ENCODE measurements at places on chromosomes 1 and 21.

DNA sequence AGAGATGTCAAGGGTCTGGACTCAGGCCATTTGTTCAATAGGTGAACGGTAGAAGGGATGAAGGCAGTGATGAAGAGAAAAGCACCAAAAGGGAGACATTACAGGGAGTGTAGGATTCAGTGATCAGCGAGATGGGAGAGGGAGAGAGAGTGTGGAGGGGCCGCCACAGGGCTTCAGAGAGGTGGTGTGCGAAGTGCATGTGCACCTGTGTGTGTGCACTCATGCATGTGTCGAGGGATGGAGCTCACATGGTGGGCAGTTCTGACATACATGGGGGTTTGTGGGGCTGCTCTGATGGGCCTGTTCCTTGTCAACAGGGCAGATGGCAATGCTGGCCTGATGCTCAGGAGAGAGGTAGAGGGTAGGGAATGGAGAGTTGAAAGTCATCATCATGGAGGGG is 11.4 kb upstream of the KCNA2 start:
- no peak for DNase-seq

- no peak for DNase-seq
These were observed 202.2 kb upstream of the C8B start for GRCh38 chr1:57167997-57168396.

- DNase-seq: no peak
These were observed 13.4 kb upstream of the LAPTM5 start for GRCh38 chr1:30771005-30771404.

DNA sequence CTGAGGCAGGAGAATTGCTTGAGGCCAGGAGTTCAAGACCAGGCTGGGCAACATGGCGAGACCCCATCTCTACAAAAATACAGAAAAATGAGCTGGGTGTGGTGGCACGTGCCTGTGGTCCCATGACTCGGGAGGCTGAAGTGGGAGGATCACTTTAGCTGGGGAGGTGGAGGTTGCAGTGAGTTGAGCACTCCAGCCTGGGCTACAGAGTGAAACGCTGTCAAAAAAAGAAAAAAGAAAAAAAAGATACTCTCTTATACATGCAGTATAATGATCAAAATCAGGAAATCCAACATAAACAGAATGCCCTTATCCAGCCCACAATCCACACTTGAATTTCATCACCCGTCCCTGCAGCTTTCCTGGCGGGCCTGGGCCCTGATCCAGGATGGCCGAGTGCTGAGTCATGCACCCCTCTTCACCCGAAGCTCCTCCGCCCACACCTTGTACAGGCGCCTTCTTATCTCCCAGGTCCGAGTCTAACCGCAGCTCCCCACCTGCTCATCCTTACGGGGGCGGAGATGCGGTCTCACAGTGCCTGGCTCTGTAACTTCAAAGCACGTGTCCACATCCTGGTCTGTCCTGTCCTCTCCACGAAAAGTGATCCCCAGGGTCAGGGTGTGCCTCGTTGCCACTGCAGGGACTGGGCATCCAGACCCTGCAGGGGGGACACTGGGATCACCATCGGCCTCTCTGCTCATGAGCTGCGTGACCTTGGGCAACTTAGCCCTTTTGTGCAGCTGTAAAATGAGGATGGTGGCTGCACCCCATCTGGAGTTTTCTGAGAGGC is 120.2 kb upstream of the SLC45A1 start:
- peak; percentile 94 for DNase-seq

DNA sequence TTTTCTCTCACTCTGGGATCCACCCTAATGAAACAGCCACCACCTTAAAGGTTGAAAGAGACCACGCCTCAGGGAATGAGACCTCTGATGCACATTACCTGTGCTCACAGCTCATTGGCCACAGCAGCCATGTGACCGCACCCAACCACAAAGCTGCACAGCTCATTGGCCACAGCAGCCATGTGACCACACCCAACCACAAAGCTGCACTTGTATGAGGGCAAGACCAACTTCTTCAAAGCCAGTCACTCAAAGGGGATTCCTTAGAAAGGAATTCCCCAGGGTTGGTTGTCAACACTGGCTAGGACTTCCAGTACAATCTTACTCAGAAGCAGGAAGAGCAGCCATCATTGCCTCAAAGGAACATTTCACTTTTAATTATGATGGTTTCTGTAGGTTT is 43.6 kb upstream of the PDE9A start:
- no peak for DNase-seq

DNA sequence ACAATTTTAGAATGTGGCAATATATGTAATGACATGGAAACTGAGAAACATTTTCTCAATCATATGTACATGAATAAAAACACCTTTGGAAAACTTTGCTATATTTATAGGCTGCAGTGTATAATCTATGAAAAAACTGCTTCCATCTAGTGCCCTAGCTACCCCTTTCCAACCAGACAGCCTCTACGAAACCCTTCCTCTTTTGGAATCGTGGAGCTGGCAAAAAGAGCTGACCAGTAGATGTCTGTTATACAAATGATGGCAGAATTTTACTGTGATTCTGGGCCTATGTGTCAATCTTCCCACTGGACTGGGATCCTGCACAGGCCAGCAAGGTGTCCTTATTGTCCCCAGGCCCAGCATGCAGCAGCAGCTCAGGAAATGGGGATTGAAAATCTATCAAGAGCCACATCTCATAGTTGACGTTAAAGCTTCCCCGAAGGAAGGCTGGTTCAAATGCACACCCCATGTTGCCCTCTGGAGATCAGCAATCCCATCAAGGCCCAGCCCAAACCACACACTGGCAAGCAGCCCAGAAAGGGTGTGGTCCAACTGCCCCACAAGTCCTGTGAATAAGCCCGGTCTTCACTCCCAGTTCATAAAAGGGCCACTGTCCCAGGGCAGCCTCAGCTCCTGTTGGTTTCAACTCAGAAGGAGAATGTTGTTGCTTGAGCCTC is 8.8 kb upstream of the FAM20B start:
- DNase-seq: peak; percentile 90

DNA sequence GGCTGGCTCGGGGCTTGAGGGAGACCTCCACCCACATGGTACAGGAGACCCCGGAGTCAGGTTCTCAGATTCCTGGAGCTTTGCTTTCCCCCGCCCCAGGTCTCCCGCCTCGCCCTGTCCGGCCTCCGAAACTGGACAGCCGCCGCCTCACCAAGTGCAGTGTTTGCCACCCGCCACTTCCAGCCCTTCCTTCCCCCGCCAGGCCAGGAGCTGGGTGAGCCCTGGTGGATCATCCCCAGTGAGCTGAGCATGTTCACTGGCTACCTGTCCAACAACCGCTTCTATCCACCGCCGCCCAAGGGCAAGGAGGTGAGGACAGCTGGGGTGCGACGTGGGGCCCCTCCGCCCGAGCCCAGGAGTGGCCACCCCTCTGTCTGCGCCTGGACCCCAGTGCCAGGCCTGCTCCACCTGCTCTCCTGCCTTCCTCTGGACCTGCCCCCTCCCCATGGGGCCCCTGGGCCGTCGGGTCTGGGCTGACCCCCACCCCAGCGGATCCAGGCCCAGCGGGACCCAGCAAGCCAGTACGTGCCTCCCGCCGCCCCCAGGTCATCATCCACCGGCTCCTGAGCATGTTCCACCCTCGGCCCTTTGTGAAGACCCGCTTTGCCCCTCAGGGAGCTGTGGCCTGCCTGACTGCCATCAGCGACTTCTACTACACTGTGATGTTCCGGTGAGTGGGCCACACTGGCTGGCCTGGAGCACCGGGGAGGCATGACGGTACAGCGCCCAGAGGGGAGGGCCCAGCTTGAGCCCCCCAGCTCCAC is 8.7 kb downstream of the SELENON start:
- DNase-seq: no peak

GRCh38 chr1:56666112-56666608 is 21.0 kb downstream of the PRKAA2 start:
- DNase-seq: no peak

- DNase-seq: no peak
These were observed 297.5 kb downstream of the HHIPL2 start for GRCh38 chr1:222250376-222250775.

DNA sequence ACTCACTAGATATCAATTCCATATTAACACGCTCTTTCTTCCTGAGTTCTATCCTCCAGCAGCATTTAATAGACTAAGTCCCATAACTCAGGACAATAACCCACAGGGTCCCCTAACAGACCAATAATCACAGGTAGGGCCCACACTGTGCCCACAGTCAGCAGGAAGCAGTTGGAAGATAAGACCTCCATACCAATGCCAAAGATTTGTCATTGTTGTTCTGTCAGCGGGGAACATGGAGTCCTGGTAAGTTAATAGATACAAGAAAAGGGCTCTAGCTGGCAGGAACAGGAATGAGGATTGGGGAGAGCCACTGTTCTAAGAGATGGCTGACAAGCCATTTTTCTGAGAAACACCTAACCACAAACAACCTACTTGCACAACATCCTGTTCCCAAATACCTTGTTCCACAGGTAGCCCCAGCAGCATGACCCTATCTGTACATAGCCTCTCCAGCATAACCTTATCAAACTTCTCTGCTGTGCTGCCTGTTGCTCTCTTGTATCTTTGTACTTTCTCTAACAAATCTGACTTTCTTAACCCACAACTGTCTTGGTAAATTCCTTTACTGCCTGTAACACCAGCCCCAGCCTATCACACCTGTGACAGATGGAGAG is 142.0 kb upstream of the KCNJ15 start:
- no peak for DNase-seq

GRCh38 chr1:186880982-186881381 is 52.2 kb downstream of the PLA2G4A start:
- no peak for DNase-seq

DNA sequence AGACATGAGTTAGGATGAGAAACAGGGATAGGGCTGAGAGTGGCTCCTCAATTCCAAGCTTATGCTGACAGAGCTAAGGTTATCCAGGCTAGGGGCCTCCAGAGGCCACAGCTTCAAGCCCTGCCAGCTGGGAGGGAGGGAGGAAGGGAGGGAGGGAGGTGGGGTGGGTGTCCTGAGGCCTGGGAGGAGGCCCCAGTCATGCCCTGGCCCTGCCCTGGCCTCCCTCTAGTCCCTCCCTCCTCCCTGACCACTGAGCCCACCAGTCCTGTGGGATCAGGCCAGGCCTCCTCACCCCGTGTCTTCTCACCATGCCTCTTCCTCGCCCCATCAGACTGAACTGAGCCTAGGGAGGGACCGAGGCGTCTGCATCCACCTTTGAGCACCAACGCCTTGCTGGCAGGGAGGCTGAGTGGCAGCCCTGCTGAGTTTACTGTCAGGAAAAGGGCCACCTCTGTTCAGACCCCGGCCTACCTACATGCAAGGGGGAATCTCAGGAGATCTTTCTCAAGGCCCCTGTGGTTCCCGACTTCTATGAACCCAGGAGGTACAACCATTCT is 116.1 kb downstream of the NPHP4 start:
- no peak for DNase-seq

- DNase-seq: no peak
These were observed 21.1 kb downstream of the PROX1 start for GRCh38 chr1:214008791-214009422.

GRCh38 chr1:157622471-157622870 is 24.6 kb upstream of the FCRL4 start:
- DNase-seq: no peak

GRCh38 chr1:1359664-1360468 is 1.5 kb upstream of the MXRA8 start:
- peak; percentile 39 for DNase-seq

DNA sequence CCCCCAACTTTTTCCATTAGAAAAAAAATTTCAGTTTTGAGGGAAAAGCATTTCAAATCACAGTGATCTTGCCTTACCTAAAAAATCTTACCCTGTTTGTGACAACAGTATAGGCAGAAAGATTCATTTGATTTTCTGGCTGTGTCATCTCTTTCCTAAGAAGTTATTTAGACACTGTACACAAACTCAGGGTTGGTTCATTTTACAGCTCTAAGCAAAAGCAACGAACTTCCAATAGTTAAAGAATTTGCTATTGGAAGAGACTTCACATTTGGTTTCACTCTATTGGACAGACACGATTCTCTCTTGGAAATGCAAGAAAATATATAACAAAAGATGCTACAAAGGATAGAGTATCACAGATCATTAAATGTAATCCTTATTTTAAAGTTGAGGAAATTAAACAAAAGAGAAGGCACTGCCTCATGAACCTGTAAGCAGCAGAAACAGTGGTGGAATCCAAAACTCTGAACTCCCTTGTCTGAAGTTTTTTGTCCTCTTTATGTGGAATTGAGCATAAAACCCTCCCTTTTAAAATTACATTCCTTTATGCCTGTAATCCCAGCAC is 20.8 kb downstream of the EYA3 start:
- DNase-seq: peak; percentile 58

DNA sequence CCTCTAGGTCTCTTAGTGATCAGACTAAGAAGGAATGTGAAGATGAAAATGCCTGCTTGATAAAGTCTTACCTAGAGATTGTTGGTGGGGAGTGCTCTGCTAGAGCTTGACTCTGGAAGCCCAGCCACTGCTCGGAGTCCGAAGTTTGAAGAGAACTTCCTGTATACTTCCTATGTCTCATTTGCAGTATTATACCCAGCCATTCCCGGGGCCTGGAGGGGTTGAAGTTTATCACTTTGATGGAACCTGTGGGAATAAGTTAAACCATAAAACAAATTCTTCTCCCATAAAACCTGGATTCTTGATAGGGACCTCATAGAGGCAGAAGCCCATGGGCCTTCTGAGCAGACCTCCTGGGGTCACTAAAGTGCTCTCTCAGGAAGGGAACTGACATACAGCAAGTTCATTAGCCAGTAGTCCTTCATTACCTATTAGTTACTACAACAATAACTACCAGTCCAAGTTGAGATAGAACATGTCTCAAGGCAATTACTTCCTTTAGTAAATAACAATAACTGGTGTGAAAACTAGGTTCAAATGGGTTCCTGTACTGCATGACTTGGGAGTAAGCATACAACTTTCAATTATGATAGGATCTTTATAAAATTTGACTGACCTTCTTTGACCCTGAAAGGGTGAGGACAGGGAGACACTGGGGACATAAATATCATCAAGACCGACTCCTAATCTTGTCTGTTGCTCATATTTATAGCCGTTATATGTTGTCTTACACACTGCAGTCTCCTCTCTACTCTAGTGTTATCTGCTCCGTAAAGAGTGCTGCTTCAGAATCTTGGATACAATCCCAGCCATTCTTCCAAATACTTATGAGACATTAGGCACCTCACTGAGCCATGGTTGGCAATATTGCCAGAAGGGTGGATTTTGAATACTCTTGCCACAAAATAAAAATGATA is at the start of gene OR6N1:
TSS of gene OR6N1 (minus strand) at position 246 of the 917 bp plus-strand sequence. CDS start 5,513 bp downstream, outside the sequence.
- DNase-seq: no peak

GRCh38 chr1:22729400-22729773 is 18.7 kb downstream of the EPHB2 start:
- DNase-seq: no peak

DNA sequence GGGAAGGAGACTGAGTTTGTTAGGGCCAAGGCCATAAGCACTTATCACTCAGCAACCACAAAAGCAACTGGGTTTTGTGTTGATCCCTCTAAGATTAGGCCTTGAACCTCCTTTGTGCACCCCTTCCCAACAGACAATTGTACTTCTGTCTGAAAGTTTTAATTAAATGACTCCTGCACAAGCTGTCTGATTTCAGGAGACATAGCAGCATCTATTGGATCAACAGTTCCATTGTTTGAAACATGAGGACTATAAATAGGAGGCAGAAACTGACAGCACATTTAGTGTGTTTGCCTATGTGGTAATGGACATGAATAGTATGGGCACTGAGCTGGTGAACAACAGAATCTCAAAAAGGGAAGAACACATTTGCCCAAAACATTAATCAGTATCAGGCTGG is 167.3 kb upstream of the KCNJ6 start:
- no peak for DNase-seq

Data from choroid plexus epithelial cell (primary cell).